ENCODE measurements at places on chromosomes 1 and 21. TPM values are rescaled to one million over a fixed set of nuclear protein-coding genes. Genes with fewer than 3 reads are reported as not detected.

ADGRB2 gene
- 0.34 TPM for total RNA-seq

MFAP2 gene
- total RNA-seq: 21.7 TPM

C8A gene
- total RNA-seq: not detected

GUCA2B gene
- not detected for total RNA-seq

EFCAB14 gene
- total RNA-seq: 117 TPM

ATP1A2 gene
- total RNA-seq: 10.2 TPM

GPR25 gene
- total RNA-seq: 0.54 TPM

OPRD1 gene
- total RNA-seq: not detected
